ENCODE measurements at places on chromosomes 11 and 22.

DNA sequence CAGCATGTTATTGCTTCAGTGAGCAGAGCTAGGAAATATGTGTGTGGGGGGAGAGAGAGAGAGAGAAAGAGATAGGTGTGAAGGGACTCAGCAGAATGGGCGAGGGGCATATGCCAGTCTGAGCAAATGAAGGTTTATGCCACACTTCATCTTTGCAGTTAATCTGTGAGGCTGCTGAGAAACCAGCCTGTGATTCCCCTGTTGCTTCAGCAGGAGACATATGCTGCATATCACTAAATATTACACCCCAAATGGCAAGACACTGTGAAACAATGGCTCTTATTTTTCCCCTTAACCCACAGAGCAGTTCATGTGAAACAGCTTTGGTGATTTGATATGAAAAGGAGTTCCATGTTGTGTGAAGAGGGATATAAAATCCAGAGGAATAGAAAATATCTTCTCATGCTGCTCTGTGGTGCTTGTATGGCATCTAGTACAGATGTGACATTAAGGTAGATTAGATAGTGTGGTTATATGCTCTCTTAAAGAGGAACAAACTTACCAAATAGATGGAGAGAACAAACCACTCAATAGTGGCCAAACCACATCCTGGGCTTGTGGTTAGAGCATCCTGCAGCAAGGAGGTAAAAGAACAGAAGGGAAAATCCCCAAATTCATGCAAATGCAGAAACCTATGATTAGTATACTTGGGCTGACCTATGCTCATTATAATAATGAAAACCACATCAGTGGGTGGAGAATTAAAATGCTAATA, 864.2 kb downstream of the FAM181B start:
- no peak for DNase-seq

DNA sequence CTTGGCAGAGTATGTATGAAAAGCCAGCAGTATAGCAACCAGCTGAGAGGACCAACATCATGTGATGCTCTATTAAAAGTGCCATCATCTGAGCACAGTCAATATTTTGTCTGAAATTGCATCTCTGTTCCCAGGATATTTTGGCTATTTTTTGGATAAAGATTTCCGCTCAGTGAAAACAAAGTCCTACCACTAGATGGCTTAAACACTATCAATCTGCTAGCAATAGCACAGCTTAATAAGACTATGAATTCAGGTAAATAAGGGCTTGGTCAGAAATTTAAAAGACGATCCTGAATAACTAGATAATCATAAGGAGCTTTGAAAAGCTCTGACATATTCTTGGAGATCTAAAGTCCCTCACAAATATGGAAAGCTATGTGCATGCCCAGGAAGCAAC, 74.4 kb downstream of the MS4A13 start:
- DNase-seq: no peak

DNA sequence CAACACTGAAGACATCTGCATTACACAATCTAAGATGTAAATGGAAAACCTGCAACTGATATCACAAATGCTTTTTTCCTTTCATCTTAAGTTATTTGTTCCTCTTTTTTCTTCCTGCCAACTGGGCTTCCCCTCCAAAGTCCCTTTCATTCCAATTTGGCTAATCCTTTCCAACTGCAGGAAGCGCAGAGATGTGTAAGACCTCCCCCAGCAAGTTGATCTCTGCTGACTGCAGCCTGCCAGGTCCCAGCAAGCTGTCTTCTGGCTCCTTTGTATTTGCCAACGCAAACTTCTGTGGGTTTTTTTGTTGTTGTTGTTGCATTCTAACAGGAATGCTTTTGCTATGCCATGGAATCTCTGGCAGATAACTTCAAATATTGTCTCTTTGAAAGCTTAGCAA, 38.5 kb upstream of the LRRC4C start:
- DNase-seq: no peak

- DNase-seq: no peak
These were observed 30.2 kb upstream of the B3GNT6 start for GRCh38 chr11:77003963-77004362.

DNA sequence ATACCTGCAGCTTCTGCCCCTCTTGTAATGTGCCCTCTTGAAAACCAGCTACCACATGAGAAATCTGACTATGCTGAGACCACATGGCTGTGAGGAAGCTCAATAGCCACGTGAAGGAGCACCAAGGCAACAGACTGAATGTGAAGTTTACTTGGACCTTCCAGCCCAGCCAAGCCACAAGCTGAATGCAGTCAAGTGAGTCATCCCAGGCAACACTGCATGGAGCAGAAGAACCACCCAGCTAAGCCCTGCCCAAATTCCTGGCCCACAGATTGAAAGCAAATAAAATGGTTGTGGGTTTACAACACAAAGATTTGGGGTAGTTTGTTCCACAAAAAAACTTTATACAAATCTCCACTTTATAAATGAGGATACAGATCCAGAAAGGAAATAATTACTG, 114.5 kb downstream of the TIMP3 start:
- no peak for DNase-seq

GRCh38 chr22:49760280-49760629, 67.4 kb downstream of the BRD1 start:
- DNase-seq: no peak

GRCh38 chr11:35160246-35160824, 21.4 kb downstream of the CD44 start:
- DNase-seq: no peak

DNA sequence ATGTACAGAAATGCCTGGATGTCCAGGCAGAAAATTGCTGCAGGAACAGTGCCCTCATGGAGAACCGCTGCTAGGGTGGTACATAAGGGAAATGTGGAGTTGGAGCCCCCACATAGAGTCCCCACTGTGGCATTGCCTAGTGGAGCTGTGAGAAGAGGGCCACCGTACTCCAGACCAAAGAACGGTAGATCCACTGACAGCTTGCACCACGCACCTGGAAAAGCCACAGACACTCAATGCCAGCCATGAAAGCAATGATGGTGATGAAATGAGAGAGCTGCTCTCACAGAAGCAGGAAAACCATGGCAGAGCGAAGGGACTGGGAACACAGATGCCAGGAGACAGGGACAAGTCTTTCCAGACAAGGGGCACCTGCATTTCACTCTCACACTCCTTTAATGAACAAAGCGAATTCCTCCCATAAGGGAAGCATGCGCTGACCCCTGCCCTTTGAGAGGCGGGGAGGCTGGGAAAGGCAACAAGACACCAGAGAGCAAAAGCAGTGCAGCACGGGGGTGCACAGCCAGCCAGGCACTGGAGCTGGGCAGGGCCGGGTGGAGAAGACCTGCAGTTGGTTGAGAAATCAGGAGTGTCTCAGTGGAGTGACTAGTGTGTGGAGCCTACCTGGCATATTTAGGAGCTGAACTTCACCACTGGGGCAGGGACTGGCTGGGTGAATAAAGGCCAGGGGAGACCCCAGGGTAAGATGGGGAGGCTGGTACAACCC, 1025.2 kb downstream of the TBC1D22A start:
- no peak for DNase-seq

All from AG09319 (cell line).